ENCODE measurements at places on chromosomes 6 and 20. TPM values are rescaled to one million over a fixed set of nuclear protein-coding genes. Genes with fewer than 3 reads are reported as not detected.

Gene HLA-DRB1
- total RNA-seq: 3.7 TPM

Gene XKR7
- total RNA-seq: under 0.01 TPM

Gene CALHM5
- total RNA-seq: 17.2 TPM

Gene SRMS
- total RNA-seq: not detected

Gene GPSM3
- total RNA-seq: 1.5 TPM

Gene GPX5
- total RNA-seq: not detected

Gene KIAA0408
- total RNA-seq: 0.38 TPM

Gene CCN2
- 323 TPM for total RNA-seq

Gene HRH3
- total RNA-seq: not detected

Gene CCND3
- 11.6 TPM for total RNA-seq

Gene ANKRD6
- total RNA-seq: 2.5 TPM

Gene POU5F1
- 0.38 TPM for total RNA-seq

Gene HCRTR2
- total RNA-seq: not detected

Gene EPPIN
- not detected for total RNA-seq

Gene NINL
- total RNA-seq: 10.1 TPM

Gene ARG1
- total RNA-seq: not detected

Gene FAXC
- 0.77 TPM for total RNA-seq

Gene ADAT2
- 3.5 TPM for total RNA-seq

Gene CEP85L
- 18.3 TPM for total RNA-seq

Gene OXT
- total RNA-seq: not detected

Gene TRDN
- total RNA-seq: not detected

Gene DDRGK1
- total RNA-seq: 41.2 TPM

Gene LIN28B
- not detected for total RNA-seq

Gene APCDD1L
- total RNA-seq: 7.3 TPM

Gene PSORS1C1
- total RNA-seq: 0.19 TPM

Gene DEF6
- 1.3 TPM for total RNA-seq

Gene RNF182
- 9.0 TPM for total RNA-seq

Gene FOXF2
- 0.28 TPM for total RNA-seq

Gene FERMT1
- 6.3 TPM for total RNA-seq

Gene SIRPA
- 9.9 TPM for total RNA-seq

Gene GJA1
- total RNA-seq: 574 TPM

Gene SOD2
- 110 TPM for total RNA-seq

Gene THBS2
- 629 TPM for total RNA-seq

Gene TRIM31
- total RNA-seq: not detected
